ENCODE measurements at places on chromosomes 16 and 17.

GRCh38 chr17:27265333-27265732 lies 28.6 kb upstream of the WSB1 start:
- DNase-seq, result no peak

DNA sequence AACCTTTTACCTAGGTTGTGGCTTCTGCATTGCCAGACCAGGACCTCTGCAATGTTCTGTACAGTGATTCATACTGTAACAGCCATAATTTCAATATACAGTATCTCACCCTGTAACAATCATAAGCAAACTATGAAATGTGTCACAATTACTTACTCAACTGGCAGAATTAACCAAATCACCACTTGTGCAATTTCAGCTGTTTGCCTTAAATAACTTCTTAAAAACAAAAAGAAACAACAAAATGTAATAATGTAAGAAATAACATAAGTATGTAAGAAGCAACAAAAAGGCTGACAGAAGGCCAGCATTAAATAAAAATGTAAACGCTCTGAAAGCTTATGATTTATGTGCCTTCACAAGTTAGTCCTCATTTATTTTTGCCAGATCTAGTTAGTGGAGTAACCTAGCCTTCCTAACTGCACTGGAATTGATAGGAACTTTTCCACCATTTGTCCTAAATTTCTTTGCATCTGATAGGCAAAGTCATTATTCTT lies 96.9 kb downstream of the SKAP1 start:
- DNase-seq, result no peak

DNA sequence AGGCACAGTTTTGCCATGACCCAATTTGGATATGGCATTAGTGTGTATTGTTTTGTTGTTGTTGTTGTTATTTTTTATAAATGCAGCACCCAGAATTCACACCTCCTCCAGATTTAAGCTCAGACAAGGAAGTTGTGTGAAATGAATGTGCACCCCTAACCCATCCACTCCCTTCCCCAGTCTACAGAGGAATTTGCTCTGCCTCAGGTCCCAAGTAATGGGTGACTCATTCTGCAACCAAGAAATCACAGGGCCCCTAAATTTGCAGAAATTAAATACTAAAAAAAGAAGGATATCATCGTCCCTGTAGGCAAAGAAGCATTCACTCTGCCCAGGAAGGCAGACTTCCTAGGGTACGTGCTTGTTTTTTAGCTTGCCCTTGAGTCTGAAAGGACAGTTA lies 62.3 kb downstream of the CLEC16A start:
- no peak for DNase-seq

- no peak for DNase-seq
These were observed 177.9 kb downstream of the SPECC1 start for GRCh38 chr17:20187049-20187448.

DNA sequence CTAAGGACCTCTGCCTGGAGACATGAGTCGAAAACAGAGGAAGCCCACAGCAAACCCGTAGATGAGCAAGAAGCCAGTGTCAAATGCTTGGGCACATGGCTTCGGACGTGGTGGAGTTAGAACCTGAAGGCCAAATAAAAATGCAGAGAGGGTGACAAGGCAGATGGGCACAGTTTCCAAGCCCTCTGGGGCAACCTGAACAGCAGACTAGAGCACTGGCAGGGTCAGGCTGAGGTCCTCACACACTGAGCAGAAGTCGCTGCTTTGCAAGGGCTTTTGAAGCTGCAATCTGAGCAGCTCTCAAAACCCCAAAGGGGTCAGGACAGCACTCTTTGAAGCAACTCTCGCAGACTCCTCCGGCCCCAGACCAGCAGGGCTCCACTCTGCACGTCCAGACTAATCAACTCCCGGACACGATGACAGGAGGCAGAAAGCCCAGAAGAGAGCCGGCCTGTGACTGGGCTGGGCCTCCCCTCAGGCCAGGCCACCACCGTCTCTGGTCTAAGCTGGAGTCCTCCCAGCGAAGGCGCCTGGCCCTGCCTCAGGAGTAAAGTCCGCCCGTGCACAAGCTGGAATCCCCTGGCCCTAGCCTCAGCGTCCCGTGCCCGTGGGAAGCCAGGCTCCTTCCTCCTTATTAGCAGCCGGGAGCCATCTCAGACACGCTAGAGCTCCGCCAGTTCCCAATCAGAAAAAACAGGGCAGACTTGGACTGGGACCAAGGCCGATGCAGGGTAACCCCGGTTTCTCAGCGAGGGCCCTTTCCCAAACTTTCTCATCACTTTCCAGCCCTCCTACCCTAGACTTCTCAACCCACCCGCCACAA lies 924 bp downstream of the SMARCD2 start:
- DNase-seq, result no peak

GRCh38 chr17:42275527-42276358 lies 448 bp downstream of the STAT5B start:
- no peak for DNase-seq

Data from stimulated activated CD8-positive, alpha-beta memory T cell treated with anti-CD3 and anti-CD28 coated beads, Interleukin-7, amount 100 ng/mL, for 1 hour (primary cell).